Glutamatergic neuron (in vitro differentiated cells): ENCODE measurements at places on chromosomes 1 and 21.

DNA sequence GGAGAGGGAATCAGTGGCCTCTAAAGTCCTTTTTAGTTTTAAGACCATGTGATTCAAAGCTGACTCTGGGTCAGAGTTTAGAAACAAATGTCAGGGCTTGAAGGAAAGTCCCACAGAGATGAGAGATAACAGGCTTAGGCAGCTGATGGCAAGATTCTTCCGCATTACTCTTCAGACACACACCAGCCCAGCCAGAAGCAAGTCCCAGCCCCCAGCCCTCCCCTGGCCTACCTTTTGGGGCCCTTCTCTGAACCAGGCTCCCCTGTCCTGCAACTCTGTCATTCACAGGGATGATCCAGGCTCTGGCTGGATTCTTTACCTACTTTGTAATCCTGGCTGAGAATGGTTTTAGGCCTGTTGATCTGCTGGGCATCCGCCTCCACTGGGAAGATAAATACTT, 13.1 kb upstream of the CASQ1 start:
- H3K4me1 ChIP-seq, result peaks cover under 1% of the 10 kb centered on the region
- peaks cover under 1% of the 10 kb centered on the region for H3K36me3 ChIP-seq

DNA sequence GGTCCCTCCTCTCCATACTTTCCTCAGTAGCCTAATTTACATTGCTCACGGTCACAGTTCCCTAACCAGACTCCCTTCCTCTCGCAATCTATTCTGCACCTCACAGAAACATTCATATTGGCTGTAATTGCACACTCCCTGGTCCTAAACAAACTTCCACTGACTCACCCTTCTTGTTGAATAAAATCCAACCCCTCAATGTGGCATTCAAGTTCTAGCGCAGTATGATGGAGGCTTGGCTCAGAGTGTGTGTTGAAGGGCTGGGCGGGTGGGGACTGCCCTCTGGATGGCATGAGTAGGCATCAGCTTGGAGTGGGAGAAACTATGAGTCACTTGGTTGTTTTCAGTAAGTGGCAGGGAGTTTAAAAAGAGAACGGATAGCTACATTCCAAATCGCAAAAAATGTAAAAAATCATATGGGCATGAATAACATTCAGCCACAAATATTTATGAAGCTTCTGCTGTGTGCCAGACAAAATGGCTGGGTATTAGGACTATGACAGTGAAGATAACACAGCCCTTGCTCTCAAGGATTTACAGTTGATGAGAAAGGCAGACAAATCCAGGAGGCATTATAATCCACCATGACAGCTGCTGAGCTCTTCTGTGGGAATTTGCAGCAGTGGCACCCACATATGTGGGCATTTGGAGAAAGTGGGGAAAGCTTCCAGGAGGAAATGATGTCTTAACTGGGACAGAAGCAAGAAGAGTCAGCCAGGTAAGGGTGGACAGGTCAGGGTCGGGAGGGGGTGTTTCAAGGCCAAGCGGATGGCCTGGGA, 42.2 kb upstream of the LYST start:
- no peak overlapping the region for H3K27ac ChIP-seq
- no peaks in the 10 kb centered on the region for H3K36me3 ChIP-seq
- H3K4me1 ChIP-seq, result peaks cover 5% of the 10 kb centered on the region
- DNase-seq, result no peak
- H3K4me3 ChIP-seq, result peak overlapping the region; percentile 20
- H3K27me3 ChIP-seq, result no peaks in the 10 kb centered on the region

DNA sequence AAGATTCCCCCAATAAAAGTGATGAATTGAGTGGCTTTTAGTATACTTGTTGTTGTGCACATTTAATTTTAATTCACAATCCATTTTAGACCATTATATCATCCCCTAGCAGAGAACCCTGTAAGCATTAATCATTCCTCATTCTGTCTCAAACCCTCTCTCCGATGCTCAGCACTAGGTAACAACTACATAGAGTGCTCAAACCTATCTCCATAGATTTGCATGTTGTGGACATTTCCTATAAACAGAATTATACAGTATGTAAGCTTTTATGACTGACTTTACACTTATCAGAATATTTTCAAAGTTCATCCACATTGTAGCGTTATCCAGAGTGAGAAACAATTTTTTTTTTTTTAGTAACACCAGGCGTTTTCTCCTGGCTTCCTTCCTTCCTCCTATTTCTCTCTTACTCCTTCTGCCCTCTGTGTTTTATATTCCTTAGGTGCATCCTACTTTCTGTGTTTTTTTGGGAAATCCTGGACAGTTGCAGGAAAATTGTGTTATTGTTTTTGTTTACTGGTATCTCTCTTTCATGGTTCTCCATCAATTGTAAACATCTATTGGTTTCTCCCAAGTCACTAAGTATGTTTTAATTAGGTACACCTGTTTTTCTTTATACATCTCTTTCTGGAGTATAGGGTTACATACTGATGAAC, 1528.0 kb upstream of the TPTE start:
- no peak overlapping the region for H3K27ac ChIP-seq
- no peaks in the 10 kb centered on the region for H3K4me1 ChIP-seq
- peaks cover 45% of the 10 kb centered on the region for H3K27me3 ChIP-seq
- no peak for DNase-seq
- H3K4me3 ChIP-seq, result no peak overlapping the region

- H3K4me3 ChIP-seq, result no peak overlapping the region
- H3K36me3 ChIP-seq, result no peaks in the 10 kb centered on the region
- no peak for DNase-seq
Observed at GRCh38 chr1:191260056-191260455, 782.4 kb upstream of the BRINP3 start.

- H3K4me3 ChIP-seq, result no peak overlapping the region
- no peaks in the 10 kb centered on the region for H3K4me1 ChIP-seq
- DNase-seq, result no peak
- H3K27ac ChIP-seq, result no peak overlapping the region
- H3K27me3 ChIP-seq, result peaks cover 2% of the 10 kb centered on the region
Observed at GRCh38 chr1:101739826-101740330, 256.8 kb downstream of the OLFM3 start.
